ENCODE measurements at places on chromosomes 4 and X.

DNA sequence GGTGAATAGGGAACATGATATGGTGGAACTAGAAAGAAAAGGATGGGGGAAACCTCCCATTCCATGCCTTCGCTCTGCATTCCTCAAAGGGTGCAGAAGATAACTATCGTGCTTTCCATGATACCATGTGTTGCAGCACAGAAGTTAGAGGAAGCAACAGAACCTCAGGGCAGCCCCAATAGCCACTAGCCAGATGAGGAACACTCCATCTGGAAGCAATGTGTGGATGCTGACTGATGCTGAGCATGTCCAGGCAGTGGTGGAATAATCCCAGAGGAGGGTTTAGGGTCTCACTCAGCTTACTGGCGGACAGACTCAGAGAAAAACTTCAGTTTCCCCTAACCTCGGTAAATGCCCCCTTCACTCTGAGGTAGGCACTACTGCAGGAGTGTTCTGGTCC, 7.5 kb downstream of the SMIM10 start:
- DNase-seq: no peak

DNA sequence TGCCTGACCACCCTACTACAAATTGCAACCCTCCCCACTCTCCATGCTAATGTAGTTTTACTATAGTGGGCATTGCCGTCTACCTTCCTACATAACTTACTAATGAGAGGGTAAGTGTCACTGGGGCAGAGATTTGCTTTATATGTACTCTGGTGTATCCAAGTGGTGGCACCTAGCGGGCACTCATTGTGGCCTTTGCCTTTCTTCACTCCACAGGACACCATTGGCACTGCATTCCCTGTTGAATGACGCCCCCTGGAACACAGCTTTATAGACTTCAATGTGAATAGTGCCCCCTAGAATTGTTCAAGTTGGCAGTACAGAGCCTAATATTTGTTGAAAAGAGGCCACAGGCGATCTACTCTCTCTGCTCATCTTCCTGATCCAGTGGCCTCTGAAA, 215.8 kb downstream of the MID1IP1 start:
- DNase-seq: no peak

DNA sequence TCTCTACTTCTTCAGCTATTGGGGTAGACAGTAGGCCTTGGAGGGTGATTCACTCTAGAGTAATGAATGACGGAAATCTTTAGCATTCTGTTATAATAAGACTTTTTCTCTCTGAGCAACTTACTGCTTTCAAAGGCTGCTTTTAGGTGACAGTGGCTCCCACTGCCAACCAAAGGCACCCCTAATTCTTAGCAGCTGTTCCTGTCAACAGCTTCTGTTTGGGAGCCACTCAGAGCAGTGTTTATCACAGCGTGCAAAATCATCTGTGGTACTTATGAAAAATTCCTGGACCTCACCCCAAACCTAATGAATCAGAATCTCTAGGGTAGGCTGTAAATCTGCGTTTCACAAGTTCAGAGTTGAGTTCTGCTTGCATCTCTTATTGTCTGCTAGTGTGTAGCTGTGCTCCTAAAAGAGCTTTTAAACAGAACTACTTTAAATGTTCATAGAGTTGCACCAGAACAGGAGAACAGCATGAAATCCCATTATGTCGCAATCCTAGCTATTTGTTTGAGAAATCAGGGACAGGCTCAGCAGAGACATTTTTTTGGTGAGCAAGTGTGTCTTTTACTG, 52.8 kb upstream of the POU4F2 start:
- DNase-seq: no peak

- DNase-seq: no peak
Observed at GRCh38 chr4:139619644-139620043, 46.0 kb upstream of the MGST2 start.

DNA sequence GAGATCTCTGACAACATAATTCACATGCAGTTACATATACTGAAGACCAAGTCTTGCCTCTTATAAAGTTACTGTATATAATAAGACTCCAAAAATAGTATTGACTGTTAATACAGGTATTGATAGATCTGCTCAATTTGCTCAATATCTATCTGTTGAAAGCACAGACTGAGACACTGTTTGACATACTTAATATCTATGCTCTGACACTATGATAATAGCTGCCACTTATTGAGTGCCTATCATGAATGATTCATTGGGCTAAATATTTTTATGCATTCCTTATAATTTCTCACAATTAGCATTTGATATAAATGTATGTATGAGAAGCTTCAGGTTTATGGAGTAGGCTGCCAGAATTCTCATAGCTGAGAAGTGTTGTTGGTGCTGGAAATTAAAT, 1600.9 kb upstream of the IGFBP7 start:
- DNase-seq: no peak
